Activated CD4-positive, alpha-beta memory T cell treated with anti-CD3 and anti-CD28 coated beads for 36 hours (primary cell): ENCODE measurements at places on chromosomes 3 and 15. TPM values are rescaled to one million over a fixed set of nuclear protein-coding genes. Genes with fewer than 3 reads are reported as not detected.

Gene RASGRP1
- 167 TPM for total RNA-seq

Gene TMC3
- total RNA-seq = not detected

Gene ONECUT1
- total RNA-seq = not detected

GRCh38 chr3:143806038-143806437 is 42.2 kb downstream of the SLC9A9 start:
- H3K36me3 ChIP-seq = no peaks in the 10 kb centered on the region
- no peak overlapping the region for H3K4me3 ChIP-seq
- DNase-seq = no peak
- H3K4me1 ChIP-seq = peaks cover 7% of the 10 kb centered on the region
- H3K27ac ChIP-seq = no peak overlapping the region

DNA sequence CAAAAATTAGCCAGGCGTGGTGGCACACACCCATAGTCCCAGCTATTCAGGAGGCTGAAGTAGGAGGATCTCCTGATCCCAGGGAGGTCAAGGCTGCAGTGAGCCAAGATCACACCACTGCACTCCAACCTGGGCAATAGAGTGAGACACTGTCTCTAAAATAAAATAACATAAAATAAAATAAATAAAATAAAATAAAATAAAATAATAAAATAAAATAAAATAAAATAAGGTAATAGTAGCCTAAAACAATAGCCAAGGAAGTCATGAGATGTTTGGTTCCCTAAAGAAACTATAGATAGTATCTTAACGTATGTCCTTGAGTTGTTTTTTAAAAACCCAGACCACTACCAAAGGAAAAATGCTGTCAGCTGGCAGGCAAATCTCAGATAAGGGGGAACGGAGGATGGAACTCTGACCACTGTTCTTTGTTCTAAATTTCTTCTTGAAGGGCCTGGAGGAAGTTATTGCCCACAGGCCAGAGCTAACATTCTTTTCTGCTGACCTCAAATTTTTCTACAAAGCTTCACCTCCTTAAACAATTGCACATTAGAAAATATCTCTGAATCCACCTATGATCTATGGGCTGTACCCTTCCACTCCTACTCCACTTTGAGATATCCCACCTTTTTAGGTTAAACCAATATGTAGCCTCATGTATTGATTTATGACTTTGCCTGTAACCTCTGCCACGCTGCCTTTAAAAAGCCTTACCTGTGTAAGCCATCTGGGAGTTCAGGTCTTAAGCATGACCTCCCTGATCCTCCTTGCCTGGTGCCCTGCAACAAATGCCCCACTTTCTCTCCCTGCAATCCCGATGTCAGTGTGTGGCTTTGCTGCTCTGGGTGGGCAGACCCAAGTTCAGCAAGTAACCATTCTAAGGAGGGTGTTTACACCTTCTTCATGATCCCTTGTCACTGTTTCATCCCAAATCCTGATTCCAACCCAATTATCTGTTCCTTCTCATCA is 126.2 kb upstream of the BHLHE40 start:
- no peaks in the 10 kb centered on the region for H3K36me3 ChIP-seq
- H3K4me3 ChIP-seq = no peak overlapping the region
- no peak for DNase-seq
- H3K27me3 ChIP-seq = no peaks in the 10 kb centered on the region

GRCh38 chr3:73475717-73476116 is 149.0 kb downstream of the PDZRN3 start:
- H3K27ac ChIP-seq = no peak overlapping the region
- no peaks in the 10 kb centered on the region for H3K4me1 ChIP-seq
- no peak overlapping the region for H3K4me3 ChIP-seq
- H3K36me3 ChIP-seq = no peaks in the 10 kb centered on the region
- peaks cover 27% of the 10 kb centered on the region for H3K27me3 ChIP-seq

- no peak for DNase-seq
- H3K27ac ChIP-seq = no peak overlapping the region
- no peaks in the 10 kb centered on the region for H3K36me3 ChIP-seq
- no peak overlapping the region for H3K4me3 ChIP-seq
- H3K27me3 ChIP-seq = peaks cover 11% of the 10 kb centered on the region
- no peaks in the 10 kb centered on the region for H3K4me1 ChIP-seq
Observed at GRCh38 chr3:132231633-132232032, 85.6 kb upstream of the ACP3 start.

DNA sequence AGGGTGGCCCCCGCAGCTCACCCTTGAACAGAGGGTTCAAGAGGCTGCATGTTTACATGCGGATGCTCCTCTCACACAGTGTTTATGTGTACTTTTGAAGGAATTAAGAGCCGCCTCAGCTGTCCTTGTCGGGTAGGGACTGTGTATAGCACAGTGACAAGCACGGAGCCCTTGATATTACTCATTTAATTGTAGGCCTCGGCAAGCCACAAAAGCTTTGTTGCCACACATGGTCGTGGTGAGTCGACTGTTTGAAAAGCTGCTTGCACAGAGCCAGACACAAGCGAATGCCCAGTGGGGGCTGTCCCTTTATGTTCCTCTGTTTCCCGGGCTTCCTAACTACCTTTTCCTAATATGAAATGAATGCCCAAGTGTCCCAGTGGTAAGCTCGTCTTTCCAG is 4.5 kb downstream of the ESYT3 start:
- H3K27ac ChIP-seq = no peak overlapping the region
- H3K4me3 ChIP-seq = no peak overlapping the region
- H3K36me3 ChIP-seq = no peaks in the 10 kb centered on the region
- peaks cover 6% of the 10 kb centered on the region for H3K4me1 ChIP-seq
- peaks cover 34% of the 10 kb centered on the region for H3K27me3 ChIP-seq
- no peak for DNase-seq

GRCh38 chr3:196138482-196139254 is 56.8 kb upstream of the TFRC start:
- no peaks in the 10 kb centered on the region for H3K36me3 ChIP-seq
- H3K4me1 ChIP-seq = no peaks in the 10 kb centered on the region
- no peaks in the 10 kb centered on the region for H3K27me3 ChIP-seq
- no peak overlapping the region for H3K27ac ChIP-seq
- no peak overlapping the region for H3K4me3 ChIP-seq
- no peak for DNase-seq

DNA sequence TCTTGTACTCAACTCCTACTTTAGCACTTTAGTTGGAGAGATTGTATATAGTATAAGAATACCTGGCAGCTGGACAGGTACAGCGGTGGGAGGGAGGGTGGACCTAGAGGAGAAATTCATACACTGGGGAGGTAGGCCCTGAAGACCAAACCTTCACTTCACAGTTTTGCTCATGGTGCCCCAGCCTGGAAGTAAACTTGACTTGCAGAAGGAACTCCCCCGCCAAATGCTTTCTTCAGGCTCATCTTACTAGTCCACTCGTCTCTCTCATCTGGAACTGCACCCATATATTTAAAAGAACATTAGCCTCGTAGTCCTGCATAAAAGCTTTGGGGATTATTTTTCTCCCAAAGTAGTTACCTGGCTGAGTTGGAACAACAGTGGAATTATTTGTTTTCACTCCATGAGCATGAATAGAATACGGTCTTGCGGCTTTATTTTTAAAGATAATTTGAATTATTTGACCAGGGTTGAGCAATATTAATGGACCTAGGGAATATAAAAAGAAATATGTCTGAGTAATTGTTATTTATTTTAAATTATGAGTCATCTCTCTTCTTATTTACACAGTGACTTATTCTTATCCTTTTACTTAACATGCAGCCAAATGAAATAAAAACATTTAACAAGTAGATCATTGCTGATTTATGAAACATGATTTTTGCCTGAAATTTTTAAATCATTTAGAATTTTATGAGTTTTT is 25.5 kb upstream of the CP start:
- no peak overlapping the region for H3K27ac ChIP-seq

DNA sequence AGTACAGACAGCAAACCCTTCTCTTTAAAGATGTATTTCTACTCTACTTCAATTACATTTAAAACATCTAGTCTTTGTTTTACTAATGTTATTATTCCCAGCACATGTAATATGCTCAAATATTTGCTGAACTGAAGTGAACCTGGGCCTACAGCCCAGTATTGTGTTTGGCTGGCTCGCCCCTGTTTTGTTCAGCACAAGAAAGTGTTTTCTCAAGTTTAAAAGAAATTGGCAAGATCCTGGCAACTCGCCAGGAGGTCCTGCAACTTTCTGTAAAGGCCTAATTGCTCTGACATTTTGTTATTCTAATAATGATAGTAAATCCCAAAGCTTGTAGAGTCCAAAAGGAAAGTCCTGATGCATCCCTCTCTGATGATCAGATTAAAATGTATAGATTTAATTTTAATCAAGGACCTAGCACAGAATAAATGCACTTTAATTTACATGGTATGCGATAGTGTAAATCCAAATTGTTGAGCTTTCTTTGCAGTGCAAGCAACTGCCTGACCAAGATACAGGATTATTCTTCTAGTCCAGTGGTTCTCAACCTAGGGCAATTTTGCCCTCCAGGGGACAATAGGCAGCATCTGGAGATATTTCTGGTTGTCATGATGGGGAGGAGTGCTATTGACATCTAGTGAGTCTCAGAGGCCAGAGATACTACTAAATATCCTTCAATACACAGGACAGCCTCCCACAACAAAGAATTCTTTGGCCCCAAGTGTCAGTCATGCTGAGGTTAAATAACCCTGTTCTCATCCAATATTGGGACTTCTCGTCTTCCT is 35.7 kb upstream of the TMOD3 start:
- H3K27ac ChIP-seq = no peak overlapping the region
- no peaks in the 10 kb centered on the region for H3K4me1 ChIP-seq
- peaks cover 5% of the 10 kb centered on the region for H3K36me3 ChIP-seq
- DNase-seq = no peak
- H3K27me3 ChIP-seq = no peaks in the 10 kb centered on the region
